ENCODE measurements at places on chromosomes 2 and 18. TPM values are rescaled to one million over a fixed set of nuclear protein-coding genes. Genes with fewer than 3 reads are reported as not detected.

GRCh38 chr2:103264058-103264768, 502.4 kb downstream of the TMEM182 start:
- DNase-seq = no peak
- H3K4me3 ChIP-seq = no peak overlapping the region
- H3K27me3 ChIP-seq = no peaks in the 10 kb centered on the region
- no peaks in the 10 kb centered on the region for H3K36me3 ChIP-seq
- H3K27ac ChIP-seq = no peak overlapping the region

Gene ALPP
- not detected for total RNA-seq

- H3K27ac ChIP-seq = no peak overlapping the region
- no peak overlapping the region for H3K4me3 ChIP-seq
- no peaks in the 10 kb centered on the region for H3K36me3 ChIP-seq
- DNase-seq = no peak
- H3K4me1 ChIP-seq = peaks cover 19% of the 10 kb centered on the region
These were observed 211.4 kb downstream of the PRKCE start for GRCh38 chr2:45862843-45863242.

DNA sequence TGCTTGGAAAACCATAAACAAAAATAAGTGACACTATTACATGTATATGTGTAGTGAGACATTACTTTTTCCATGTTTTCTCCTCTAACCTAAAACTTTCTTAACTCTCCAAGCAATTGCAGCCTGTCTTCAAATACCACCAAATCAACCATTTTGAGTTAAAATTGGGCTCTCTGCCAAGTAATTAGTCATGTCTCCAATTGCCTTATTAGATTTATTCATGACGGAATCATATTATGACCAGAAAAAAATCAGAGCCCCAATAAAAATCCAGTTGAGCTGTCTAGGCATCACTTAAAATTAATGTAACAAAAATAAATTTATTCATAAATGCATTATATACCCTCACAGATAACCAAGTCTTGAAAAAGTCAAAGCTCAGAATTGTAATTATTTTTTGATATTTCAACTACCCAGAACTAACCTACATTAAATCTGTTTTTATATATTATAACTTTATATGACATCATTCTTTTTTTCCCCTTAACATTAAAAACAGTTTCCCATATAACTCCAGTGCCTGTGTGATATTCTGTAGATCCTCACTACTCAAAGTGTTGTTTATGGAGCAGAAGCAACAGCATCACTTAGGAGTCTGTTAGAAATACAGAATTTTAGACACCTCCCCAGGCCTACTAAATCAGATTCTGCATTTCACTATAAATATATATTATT, 157.0 kb downstream of the ERBB4 start:
- H3K4me3 ChIP-seq = no peak overlapping the region
- no peaks in the 10 kb centered on the region for H3K36me3 ChIP-seq
- H3K4me1 ChIP-seq = no peaks in the 10 kb centered on the region
- no peaks in the 10 kb centered on the region for H3K27me3 ChIP-seq
- H3K27ac ChIP-seq = no peak overlapping the region

DNA sequence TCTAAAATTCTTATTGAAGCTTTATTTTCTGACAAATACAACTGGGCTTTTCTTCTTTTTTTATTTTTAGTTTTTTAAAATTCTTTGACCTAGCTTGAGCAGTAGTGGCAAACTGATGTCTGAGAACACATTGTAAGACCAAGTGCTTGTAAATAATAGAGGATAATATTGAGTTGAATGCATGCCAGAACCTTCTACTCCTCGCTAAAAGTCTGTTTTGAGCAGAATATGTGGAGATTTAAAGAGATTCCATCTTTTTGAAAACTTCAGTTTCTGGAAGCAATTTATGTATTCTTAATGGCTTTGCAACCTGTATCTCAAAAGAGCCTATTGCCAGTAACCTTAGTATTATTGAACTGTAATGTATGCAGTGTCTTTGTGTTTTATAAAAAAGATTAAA, 148.3 kb downstream of the KCNJ3 start:
- H3K36me3 ChIP-seq = no peaks in the 10 kb centered on the region
- no peaks in the 10 kb centered on the region for H3K27me3 ChIP-seq
- H3K4me3 ChIP-seq = no peak overlapping the region
- H3K27ac ChIP-seq = no peak overlapping the region
- H3K4me1 ChIP-seq = no peaks in the 10 kb centered on the region
- DNase-seq = no peak

Gene PLEK
- total RNA-seq = 4.4 TPM

Gene MARCO
- total RNA-seq = 5.6 TPM

Gene IL18RAP
- total RNA-seq = 5.9 TPM
